ENCODE measurements at places on chromosomes 1 and 21.

GRCh38 chr1:44853201-44853600 lies 10.1 kb upstream of the PTCH2 start:
- DNase-seq = no peak

- no peak for DNase-seq
Observed at GRCh38 chr1:219701476-219701875, 88.6 kb upstream of the ZC3H11B start.

DNA sequence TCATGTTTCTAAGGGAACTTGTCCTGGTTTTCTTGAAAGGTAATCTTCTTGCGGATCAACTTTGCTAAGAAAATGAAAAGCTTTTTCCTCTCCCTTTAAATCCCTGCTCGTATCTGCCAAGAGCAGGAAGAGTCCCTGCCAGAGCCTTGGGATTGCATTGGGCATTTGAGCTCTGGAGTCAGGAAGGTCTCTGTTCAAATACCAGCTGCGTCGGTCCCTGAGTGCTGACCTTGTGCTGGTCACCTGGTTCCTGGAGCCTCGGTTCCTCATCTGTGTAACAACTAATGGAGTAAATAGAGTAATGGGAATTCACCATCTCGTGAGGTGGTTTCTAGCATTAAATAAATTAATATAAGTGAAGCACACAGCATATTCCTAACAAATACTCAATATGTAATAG lies 274.6 kb upstream of the TMEM51 start:
- DNase-seq = no peak

- DNase-seq = no peak
Observed at GRCh38 chr1:74763807-74764206, 30.9 kb downstream of the TYW3 start.

GRCh38 chr1:119220991-119221390 lies 80.5 kb upstream of the WARS2 start:
- DNase-seq = no peak

DNA sequence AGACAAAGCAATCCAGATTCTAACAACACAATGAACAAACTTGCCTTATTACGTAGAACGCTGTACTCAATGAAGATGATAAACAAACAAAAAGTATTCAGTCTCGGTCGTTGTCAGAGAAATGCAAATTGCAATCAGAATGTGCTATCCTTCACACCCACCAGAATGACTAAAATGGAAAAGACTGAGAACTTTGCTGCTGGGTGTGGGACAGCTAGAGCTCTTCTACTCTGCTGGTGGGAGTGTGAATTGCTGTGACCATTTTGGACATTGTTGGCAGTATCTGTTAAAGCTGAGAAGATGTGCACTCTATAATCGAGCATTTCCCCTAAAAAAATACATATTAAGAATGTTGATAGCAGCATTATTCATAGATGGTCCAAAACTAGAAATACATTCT lies 111.4 kb downstream of the PEX14 start:
- DNase-seq = no peak

- peak; percentile 83 for DNase-seq
Observed at GRCh38 chr1:226939438-226940028, 561 bp upstream of the COQ8A start.

- no peak for DNase-seq
Observed at GRCh38 chr1:210715072-210715471, 386.4 kb downstream of the HHAT start.

DNA sequence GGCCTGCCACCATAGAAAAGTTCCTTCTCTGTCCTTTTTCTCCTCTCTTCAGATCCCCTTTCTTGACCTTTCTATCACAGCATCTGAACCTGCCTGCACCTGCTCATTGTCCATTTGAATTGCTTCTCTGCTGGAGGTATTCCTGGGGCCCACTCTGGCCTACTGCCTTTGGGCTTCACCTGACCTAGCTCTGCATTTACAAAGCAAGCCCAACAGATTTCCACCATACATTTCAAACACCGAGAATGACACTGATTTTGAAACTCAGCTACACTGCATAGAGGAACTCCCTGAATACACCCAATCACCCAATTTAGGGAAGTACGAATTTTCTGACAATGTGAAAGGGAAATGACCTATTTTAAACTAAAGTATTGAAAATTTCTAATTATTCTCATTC lies 284.5 kb upstream of the USP25 start:
- DNase-seq = no peak
